ENCODE measurements at places on chromosomes 11 and 22.

GRCh38 chr11:57378186-57378585, 2.8 kb downstream of the PRG3 start:
- DNase-seq, result no peak

- DNase-seq, result no peak
These were observed 10.7 kb downstream of the CRY2 start for GRCh38 chr11:45857961-45858474.

GRCh38 chr11:26087120-26087935, 244.6 kb upstream of the ANO3 start:
- DNase-seq, result no peak

DNA sequence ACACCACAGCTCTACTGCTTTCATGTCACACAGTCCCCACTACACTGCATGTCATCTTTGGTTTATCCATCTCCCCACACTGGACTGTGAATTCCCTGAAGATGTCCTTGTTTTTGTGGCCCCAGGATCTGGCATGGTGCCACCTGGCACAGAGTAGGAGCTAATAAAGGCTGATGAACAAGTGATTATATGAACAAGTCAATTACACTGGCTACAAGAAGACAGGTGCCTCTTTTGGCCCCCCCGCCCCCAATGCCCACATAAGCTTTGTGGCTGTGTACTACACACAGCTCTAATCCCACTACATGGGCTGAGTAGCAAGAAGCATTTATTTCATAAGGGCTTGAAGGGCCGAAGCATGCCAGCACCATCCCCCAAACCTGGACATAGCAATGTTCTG, 24.7 kb downstream of the PLEKHA7 start:
- DNase-seq, result no peak

DNA sequence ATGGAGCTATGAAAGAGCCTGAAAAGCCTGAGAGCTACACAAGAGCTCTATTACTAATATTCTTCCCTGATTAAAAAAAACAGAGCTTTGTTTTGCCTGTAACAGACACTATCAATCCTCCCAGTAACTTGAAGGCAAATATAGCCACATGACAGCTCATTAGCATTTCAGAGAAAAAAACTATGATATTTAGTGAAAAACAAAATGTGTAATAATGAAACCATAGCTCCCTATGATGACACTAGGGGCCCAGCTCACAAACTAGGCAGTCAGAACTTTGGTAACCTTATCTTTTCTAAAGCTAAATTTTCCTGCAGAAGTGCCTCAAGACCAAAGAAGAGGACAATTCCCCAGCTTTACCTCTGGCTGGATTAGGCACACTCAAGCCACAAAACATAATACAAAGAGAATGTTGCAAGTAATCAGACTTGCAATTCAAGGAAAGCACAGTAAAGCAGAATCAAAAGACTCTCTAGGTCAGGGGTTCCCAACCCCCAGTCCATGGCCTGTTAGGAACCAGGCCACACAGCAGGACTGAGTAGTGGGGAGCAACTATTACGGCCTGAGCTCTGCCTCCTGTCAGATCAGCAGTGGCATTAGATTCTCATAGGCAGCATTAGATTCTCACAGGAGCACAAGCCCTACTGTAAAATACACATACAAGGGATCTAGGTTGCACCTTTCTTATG, 53.3 kb downstream of the MRTFA start:
- no peak for DNase-seq

- DNase-seq, result no peak
These were observed 42.8 kb downstream of the ETS1 start for GRCh38 chr11:128544471-128545051.

GRCh38 chr22:38284042-38284402, 11.2 kb upstream of the TMEM184B start:
- DNase-seq, result no peak

DNA sequence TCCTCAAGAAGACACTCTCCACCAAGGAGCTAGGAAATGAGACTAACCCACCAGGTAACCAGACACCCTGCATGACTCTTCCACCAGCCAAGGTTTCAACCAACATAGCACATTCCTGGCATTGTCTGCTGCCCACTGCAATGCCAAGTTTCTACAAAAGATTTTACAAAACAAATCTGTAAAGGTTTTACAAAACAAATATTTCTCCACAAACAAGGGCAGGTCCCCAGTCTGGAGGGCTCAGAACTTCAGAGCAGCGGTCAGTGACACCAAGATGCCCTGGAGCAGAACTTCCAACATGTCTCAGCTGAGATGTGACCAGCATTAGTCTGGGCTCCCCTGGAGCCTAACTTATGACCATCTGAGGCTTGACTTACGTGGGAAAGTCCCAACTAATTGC, 14.0 kb downstream of the GALNT18 start:
- no peak for DNase-seq

- no peak for DNase-seq
These were observed 2.6 kb downstream of the KCNJ5 start for GRCh38 chr11:128893578-128894285.

DNA sequence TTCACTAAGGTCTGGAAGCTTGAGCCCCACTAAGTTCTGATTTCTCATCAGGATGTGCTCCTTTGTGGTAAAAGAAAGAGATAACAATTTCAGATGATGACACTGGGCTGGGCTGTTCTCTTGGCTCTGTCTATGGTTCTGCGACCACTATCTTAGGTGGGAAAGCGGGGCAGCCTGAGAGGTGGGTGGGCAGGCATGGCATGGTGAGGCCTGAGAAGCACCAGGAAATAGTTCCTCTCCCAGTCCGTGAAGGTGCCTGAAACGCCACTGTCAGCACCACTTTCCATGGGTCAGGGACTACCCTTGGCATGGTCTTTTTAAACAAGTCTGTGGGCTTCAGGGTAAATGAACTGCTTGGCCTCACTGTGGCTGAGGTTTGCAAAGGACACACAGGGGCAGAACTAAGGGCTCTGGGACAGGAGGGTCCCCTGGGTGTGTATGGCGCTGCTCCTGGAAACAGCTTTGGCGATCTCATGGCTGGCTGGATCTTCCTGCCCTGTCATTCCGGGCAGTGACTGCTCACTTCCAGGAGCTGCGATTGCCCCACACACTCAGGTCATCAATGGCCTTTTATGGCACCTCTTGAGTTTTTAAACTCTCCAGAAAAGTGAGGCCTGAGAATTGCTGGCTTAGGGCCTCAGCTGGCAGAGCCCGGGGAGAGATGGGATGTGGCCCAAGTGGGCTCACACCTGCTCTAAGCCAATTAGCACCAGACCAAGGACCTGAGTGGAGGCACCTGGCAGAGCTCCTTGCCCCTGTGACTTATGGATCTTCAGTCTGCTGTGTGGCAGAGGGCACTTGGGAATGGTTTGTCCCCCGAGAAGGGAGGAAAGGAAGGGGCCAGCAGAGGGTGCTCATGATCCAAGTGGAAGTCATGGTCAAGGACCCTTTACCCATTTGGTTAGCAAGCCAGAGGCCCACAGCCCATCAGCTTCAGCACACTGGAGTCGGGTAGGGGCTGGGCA, 55.6 kb upstream of the LYVE1 start:
- DNase-seq, result no peak

Measured in cortex of kidney (tissue), 1 donor.